ENCODE measurements at places on chromosomes 5 and 9.

GRCh38 chr5:76728965-76729364 is 13.0 kb downstream of the F2R start:
- DNase-seq = no peak

DNA sequence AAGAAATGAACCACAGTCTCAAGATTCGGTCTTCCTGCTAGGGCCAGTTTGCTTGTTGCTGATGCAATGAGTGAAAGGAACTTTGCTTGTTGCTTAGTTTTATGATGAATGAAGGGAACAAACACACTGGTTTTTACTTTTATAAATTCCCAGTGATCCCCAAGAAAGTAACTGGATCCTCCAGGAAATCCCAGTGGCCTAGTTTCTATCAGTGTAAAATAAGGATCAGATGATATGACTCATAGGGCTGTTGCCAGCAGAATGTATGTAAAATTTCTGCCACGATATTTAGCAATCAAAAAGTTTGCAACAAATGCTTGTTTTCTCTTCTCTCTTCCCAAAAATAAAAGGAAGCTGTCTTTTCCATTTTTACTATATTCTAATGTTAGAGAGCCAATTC is 160.1 kb upstream of the CDKN2B start:
- DNase-seq = no peak

- no peak for DNase-seq
These were observed 106.5 kb upstream of the DMRT1 start for GRCh38 chr9:734831-735511.

DNA sequence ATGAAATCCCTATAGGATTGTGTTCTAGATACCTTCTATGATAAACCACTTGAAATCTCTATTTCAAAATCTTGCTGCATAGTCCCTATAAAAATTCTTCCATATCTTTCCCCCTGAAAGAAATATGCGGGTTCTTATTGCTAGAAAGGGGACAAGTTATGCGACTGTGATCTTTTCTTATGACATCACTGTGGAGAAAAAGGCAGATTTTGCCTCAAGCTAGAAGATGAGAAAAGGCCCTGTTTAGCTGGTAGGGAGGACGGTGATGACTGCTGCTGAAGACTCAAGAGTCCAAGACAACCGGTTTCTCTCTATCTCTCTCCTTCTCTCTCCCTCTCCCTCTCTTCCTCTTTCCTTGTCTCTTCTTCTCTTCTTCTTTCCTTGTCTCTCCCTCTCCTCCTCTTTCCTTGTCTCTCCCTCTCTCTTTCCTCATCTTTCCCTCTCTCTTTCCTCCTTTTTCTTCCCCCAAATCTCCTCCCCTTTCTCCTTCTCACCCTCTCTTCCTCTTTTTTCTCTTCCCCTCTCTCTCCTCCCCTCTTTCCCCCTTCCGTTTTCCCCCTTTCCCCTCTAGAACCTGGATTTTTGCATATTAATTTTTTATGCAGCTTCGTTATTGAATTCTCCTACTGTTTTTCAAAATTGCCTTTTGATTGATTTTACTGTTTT is 5.3 kb downstream of the OR2S2 start:
- no peak for DNase-seq

GRCh38 chr5:174751154-174752000 is 27.0 kb downstream of the MSX2 start:
- no peak for DNase-seq

GRCh38 chr9:96441798-96442445 is 8.0 kb upstream of the HABP4 start:
- DNase-seq = no peak

GRCh38 chr9:25573281-25573680 is 105.0 kb downstream of the TUSC1 start:
- no peak for DNase-seq

- no peak for DNase-seq
These were observed 36.4 kb downstream of the ZNF366 start for GRCh38 chr5:72470826-72471225.

DNA sequence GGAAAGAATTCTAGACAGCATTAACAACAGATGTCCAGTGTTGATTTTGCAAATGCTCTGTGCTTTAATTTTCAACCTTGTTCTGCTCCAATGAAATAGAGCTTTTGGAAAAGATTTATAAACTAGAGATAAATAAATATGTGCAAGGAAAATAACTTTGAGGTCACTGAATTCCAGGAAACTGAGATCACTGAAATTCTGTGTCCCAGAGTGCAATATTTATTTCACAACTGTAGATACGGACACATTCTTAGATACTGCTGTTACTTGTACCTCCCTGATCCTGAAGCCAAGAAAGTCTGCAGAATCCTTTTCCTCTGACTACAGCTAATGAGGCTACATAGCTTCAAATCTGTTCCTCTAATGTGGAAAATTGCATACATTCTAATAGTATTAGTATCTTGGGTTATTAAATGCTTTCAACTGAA is 222.9 kb downstream of the DOCK8 start:
- no peak for DNase-seq

GRCh38 chr5:168637281-168637680 is 58.1 kb upstream of the PANK3 start:
- DNase-seq = no peak

GRCh38 chr9:20729523-20729922 is 45.5 kb downstream of the FOCAD start:
- no peak for DNase-seq

GRCh38 chr5:30347858-30348257 is 845.6 kb upstream of the CDH6 start:
- DNase-seq = no peak

GRCh38 chr9:69179037-69179436 is 5.0 kb downstream of the TJP2 start:
- DNase-seq = no peak

- DNase-seq = no peak
These were observed 4.2 kb downstream of the DMRT3 start for GRCh38 chr9:980640-981039.

GRCh38 chr5:55258339-55258738 is 24.9 kb upstream of the CCNO start:
- no peak for DNase-seq

DNA sequence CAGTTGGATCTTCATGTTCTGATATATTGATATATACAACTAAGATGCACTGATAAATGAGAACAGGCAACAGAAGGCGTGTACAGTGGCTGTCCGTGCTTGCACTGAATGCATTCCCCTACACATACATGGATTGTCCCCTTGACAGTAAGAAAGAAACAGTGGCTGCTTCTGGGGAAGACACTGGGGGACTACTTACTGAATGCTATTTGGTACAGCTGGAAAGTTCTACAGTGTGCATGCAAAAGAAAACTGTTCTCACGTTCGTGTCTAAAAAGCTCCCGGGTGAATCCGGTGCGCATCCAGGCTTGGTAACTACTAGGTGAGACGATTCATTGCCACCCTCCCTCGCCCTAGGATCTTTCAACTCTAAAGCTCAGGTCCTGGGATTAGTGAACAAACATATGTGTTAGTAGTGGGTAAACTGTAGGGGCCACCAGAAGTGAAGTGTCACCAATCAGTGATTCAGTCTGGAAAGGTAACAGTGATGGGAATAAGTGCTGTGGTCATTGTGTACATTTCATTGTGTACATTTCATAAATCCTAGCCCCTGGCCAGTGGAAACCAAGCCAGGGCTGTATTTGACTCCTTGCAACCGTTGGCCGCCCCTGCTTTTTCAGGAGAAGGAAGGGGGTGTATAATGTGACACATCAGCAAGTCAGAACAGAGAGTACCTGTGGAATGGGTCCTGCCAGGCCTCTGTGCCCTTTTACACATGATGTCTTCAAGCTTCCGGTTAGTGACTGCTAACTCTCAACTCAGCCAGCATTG is 46.3 kb upstream of the BOD1 start:
- no peak for DNase-seq

- DNase-seq = no peak
These were observed 76.4 kb upstream of the TARS1 start for GRCh38 chr5:33364406-33364805.
